Esophagus muscularis mucosa (tissue), 4 donors: ENCODE measurements at places on chromosomes 5 and 9. TPM values are rescaled to one million over a fixed set of nuclear protein-coding genes. Genes with fewer than 3 reads are reported as not detected.

DNA sequence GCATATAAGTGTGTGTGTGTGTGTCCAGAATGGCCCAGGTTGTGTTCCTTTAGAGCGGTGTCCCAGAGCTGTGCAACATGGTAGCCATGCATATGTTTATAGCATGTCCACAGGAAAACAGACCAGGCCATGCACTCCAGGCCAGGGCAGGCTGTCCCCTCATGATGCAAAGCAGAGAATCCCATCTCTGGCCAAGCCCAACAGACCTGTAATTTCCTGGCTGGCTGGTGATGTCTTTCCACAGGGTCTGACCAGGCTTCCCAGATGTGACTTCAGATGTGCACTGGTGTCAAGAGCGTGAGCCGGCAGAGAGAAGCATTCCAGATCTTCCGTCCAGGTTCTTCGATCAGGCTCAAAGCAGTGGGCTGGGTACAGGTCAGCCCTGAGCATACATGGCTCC lies 21.1 kb upstream of the TCF7 start:
- no peaks in the 10 kb centered on the region for H3K36me3 ChIP-seq
- H3K4me1 ChIP-seq: no peaks in the 10 kb centered on the region
- H3K4me3 ChIP-seq: no peak overlapping the region
- no peak for DNase-seq

DNA sequence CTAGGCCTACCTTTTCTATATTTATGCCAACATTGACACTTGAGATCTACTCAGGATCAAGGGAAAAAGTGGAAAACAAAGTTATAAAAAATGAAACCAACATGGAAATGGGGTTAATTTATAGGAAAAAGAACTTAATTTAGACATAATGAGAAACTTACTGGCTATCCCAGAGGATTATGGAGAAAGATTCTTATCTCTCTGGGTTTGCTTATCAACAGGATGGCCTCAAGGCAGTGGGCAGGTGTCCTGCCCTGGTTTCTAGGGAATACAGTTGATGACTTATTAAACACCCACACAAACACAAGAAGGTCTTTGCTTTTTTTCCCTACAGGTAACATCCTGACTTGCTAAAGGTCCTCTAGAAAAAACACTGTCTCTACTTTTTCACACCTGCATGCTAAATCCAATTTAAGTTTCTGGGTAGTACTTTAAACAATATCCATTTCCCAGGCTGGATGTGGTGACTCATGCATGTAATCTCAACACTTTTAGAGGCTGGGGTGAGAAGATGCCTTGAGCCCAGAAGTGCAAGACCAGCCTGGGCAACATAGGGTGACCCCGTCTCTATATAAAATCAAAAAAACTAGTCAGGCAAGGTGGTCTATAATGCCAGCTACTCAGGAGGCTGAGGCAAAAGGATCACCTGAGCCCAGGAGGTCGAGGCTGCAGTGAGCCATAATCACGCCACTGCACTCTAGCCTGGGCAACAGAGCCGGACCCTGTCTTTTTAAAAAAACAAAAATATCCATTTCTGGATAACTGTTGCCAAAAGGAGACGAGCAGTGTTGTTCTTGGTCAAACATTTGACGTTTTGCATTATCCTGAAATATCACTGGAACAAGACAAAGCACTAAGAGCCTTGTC lies 6.6 kb upstream of the ZNF608 start:
- H3K4me3 ChIP-seq: no peak overlapping the region
- H3K36me3 ChIP-seq: no peaks in the 10 kb centered on the region
- no peaks in the 10 kb centered on the region for H3K27me3 ChIP-seq
- DNase-seq: no peak
- peaks cover 13% of the 10 kb centered on the region for H3K4me1 ChIP-seq
- H3K27ac ChIP-seq: no peak overlapping the region

Gene FOXD4
- total RNA-seq: 0.33 TPM

Gene CD72
- total RNA-seq: not detected

Gene MLLT3
- 30.7 TPM for total RNA-seq
